ENCODE measurements at places on chromosomes 3 and 15.

GRCh38 chr3:43296565-43296964 is 10.2 kb downstream of the SNRK start:
- peak; percentile 20 for DNase-seq

GRCh38 chr15:65738649-65739048 is 53.4 kb downstream of the DENND4A start:
- DNase-seq = no peak

GRCh38 chr15:38377636-38378035 is 76.3 kb upstream of the FAM98B start:
- DNase-seq = no peak

DNA sequence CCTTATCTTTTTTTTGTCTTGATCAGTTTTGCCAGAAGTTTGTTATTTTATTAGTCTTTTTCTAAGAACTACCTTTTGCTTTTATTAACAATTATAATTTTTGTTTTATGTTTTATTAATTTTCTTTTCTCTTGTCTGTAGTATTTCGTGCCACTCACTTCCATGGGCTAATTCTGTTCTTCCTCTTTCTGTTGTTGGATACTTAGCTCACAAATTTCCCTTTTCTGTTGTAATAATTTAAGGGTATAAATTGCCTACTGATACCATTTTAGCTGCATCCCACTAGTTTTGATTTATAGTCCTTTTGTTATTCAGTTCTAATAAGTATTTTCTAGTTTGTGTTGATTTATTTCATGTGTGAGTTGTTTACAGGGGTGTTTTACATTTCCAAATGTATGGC is 48.6 kb downstream of the SNRK start:
- DNase-seq = no peak

- no peak for DNase-seq
Measured at GRCh38 chr3:179852142-179852905, 184.4 kb downstream of the PEX5L start.

GRCh38 chr3:142211034-142211433 is 14.4 kb downstream of the GK5 start:
- DNase-seq = no peak

DNA sequence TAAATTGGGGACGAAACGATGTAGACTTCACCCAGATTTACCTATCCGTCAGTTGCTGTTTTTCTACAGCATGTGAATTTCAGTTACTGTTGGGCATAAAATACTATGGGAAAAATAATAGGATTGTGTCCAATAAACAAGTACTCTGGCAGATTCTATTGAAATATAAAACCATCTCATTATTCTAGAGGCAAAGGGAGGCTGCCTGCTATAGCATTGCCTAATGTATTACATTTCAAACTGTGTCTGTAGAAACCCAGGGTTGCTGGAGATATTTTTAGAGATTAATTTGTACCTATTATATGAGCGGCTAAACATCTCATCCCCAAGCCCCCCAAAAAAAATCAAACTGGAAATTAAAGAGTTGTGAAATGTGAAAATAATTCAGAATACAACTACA is 159.6 kb upstream of the IL12A start:
- DNase-seq = no peak

DNA sequence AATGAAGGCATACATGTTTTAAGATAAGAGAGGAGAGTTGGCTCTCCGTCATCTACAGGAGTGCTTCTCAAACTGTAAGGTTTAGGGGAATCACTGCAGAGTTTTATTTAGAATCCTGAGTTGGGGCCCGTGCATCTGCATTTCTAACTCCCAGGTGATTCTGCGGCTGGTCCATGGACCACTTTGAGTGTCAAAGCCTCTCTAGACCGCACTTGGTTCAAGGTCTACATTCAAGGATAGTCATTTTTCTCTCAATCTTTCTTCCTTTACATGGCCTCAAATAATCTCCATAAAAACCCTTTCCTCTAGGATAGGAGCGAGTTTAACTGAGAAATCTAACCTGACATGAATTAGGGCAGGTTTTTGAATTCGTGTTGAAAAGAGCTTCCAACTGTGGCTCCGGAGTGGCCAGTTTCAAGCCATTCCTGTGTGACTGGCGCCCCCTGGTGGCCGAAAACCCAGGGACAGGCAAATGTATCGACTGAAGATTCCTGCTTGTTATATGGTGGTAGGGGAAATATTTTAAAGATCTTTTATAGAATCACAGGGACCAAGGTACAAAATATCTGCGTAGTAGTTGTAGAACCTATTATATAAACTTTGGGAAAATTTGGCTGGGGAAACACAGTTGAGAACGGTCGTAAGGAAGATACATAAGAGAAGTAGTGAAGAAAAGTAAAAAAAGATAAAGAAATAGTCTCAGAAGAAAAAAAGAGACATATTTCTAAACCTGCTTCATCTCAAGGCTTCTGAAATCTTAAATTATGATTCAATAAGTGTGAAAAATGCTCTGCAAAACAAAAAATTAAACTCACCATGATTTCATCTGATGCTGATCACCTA is 11.9 kb downstream of the GABRR3 start:
- peak; percentile 85 for DNase-seq

DNA sequence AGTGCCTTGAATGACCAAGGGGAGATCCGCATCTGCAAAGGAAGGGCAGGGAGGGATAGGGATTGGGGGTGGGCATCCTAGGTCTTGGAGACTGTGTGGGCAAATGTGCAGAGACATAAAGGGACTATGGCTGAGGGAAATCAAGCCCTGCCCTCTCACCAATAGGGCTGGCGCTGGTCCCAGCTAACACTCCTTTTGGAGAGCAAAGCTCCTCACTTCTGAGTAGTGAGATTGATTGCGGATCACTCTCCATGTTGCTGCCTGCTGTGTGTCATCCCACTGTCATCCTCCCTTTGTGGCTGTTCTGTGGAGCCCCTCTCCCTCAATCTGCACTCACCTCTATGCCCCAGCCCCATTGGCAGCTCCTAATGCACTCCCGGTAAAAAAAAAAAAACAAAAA is 2.2 kb upstream of the CELSR3 start:
- no peak for DNase-seq

DNA sequence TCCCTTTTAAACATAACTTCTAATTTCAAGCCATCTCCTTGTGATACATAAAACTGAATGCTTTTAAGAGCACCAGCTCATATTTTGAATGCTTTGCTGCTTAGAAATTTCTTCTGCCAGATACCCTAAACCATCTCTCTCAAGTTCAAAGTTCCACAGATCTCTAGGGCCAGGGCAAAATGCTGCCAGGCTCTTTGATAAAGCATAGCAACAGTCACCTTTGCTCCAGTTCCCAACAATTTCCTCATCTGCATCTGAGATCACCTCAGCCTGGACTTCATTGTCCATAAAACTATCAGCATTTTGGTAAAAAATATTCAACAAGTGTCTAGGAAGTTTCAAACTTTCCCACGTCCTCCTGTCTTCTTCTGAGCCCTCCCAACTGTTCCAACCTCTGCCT is 17.5 kb downstream of the OSTN start:
- DNase-seq = no peak

GRCh38 chr3:96027718-96028117 is 786.7 kb upstream of the EPHA6 start:
- DNase-seq = no peak

DNA sequence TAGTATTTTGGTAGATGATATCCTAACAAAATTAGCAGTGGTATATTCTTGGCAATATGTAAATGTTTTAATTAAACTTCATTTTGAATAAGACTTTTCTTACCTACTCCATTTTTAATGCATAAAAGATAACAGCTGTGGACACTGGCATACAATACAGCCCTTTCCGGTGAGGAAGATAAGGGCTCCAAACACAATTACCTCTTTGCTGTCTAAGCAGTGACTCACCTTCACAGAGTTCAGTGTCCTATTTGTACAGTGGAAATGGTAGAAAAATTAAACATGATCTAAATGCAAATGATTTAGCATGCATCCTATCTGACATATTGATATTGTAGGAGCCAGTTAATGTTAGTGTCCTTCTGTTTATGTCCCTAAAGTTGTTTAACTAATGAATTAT is 969.4 kb downstream of the PLOD2 start:
- DNase-seq = no peak

GRCh38 chr15:74869726-74870407 is 3.3 kb downstream of the SCAMP2 start:
- no peak for DNase-seq

- no peak for DNase-seq
Measured at GRCh38 chr15:38702178-38702912, 137.7 kb upstream of the RASGRP1 start.

GRCh38 chr3:107769882-107770281 is 247.1 kb downstream of the BBX start:
- DNase-seq = no peak

DNA sequence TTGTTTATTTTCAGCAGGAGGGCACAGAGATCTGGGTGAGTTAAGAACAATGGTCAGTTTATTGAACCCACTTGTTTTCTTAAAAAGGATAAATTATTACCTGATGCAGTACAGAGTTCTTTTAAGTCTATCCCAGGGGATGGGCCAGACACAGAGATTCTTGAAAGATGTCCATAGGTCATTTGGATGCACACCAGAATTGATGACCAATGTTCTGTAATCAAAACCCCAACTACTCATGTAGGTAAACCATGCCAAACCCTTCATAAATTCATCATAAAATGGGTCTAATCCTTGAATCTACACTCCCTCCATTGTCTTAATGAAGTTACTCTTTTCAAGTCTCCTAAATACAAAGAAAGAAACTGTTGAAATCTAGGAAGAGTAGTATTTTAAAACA is 273.0 kb upstream of the COL8A1 start:
- no peak for DNase-seq

DNA sequence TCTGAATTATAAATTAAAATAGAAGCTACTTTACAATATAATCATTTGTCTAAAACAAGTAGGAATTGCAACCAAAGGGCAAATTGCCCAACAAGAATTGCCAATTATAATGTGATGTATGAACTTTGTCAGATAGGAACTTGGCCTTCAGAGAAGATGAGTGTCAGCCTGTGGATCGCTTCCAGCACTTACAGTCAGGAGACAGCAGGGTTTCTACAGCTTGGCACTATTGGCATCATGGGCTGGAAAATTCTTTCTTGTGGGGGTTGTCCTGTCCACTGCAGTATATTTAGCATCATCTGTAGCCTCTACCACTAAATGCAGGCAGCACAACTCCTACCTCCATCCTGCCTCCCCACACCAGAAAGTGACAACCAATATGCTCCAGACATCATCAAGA is 48.1 kb upstream of the CRBN start:
- no peak for DNase-seq

DNA sequence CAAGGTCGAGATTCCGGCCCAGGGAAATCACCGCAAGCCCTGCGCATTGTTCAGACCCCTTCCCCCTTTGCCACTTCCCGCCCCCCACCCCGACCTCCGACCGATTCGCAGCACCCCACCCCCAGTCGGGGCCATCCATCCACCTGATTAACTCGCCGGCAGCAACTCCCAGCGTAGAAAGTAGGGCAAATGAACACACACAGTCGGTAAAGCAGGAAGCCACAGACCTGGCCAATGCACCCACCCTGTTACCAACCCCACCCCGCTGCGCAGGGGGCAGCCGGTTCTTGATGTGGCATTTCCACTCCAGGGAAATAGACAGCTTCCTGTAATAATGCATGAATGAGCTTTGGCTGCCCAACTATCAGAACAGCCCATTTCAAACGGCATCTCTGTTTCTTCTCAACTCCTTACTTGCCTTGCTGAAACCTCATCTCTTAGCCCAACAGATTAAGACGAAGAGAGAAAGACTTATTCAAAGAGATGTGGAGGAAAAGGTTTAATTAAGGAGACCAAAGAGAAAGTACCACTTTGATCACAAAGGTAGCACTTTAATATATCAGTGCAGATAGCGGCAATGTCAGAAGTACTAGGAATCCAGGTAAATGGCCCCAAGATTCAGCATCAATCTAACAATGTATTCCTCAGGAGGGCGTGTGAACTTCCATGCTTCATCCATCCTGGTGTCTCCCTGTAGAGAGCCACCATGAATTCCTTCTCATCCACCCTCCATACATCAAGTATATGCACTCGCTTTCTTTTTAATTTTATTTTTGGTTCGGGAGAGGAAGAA is 1.9 kb downstream of the TNIK start:
- DNase-seq = no peak

- no peak for DNase-seq
Measured at GRCh38 chr3:116007000-116007399, 383.7 kb downstream of the GAP43 start.

DNA sequence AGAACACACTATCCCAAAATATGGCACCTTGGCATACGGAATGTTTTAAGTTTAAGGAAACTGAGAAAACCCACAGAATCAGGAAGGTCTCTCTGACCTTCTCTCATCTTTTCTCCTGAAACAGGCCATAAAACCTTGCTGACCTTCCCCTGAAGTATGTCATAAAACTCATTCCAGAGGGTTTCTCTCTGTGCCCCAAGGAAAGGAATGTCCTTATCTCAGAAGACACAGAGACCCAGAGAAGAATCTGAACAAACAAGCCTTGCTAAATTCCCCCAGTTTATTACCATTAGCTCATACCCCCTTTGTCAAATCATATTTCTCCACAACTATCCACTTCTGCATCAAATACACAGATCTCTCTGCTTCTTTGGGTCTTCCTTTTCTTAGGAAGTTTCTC is 603.1 kb downstream of the MCTP2 start:
- no peak for DNase-seq

- no peak for DNase-seq
Measured at GRCh38 chr3:40120806-40121205, 188.7 kb upstream of the EIF1B start.

DNA sequence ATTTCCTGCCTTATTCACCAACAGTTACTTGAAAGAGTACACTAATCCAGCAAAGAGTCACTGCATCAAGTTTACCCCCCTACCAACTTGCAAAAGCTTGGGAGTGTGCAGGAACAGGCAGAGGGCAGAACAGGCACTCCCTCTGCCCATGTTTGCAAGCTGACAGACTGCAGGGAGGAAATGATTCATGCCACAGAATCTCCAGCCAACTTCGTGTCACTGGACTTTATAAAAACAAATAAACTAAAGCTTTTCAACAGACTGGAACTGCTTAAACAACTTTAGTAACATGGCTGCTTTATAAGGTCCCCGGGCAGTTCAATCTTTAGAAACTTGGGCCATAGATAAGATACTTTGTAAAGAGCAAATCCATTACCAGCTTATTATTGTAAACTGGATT is 129.5 kb downstream of the THRB start:
- DNase-seq = no peak

- DNase-seq = no peak
Measured at GRCh38 chr15:69713726-69714559, 261.3 kb downstream of the RPLP1 start.

DNA sequence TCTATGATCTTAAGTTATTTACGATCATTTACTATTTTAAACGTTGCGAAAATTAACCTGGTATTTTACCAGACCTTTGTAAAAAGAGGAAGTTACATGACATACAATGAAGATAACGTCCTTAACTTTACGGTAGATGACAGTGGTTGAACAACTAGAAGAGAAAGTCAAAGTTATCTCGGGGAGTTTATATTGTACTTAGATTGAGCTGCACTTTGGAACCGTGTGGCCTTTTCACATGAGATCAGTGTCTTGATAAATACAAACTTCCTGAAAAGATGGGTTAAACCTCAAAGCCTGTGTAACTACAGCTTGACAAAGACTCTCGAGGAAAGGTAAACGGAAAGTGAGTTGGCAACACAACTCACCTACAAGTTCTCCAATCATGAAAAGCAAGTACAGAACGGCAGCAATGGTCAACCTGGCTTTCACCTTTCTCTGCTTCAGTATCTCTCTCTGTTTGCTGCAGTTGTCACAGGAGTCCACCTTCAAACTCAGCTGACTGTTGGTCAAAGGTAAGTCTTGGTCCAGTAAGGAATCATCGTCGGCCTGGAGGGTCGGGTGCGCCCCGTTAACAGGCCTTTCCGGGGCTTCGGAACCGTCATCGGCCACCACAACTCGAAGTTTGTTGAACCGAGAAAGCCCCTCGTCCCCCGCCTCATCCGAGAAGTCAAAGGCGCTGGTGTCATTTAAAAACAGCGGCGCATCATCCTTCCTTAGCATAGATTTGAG is 793 bp downstream of the SLC30A4 start:
- no peak for DNase-seq

All from stimulated activated CD4-positive, alpha-beta T cell treated with anti-CD3 and anti-CD28 coated beads, Interleukin-1b, Interleukin-23, amount 100 ng/mL, for 1 hour (primary cell).